H7 (cell line): ENCODE measurements at places on chromosomes 2 and 18. TPM values are rescaled to one million over a fixed set of nuclear protein-coding genes. Genes with fewer than 3 reads are reported as not detected.

Gene NEU4
- total RNA-seq, result 0.41 TPM in 1 of 2 replicates, not detected in the other

Gene GREB1
- total RNA-seq, result 16.9 and 17.3 TPM in 2 replicates

GRCh38 chr2:173511942-173512341 lies 157.3 kb downstream of the CDCA7 start:
- DNase-seq, result peak; percentile 4

- no peak for DNase-seq
Measured at GRCh38 chr2:39403311-39403710, 33.8 kb downstream of the MAP4K3 start.

DNA sequence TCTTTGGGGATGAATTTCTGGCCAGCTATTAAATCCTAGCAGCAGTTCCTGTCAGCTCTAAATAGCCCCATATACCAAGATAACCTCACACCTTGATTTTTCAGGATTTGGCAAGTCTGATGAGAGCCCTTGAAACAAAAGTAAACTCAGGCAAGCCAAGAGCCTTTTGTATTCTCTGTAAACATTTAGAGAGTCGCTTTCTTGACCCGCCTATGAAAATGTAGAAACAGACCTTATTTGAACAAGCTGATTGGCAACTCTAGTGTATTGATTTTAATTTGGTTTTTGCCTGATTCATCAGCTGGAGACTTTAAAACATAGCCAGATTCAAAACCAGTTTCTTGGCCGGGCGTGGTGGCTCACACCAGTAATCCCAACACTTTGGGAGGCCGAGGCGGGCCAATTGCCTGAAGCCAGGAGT lies 43.4 kb downstream of the CABLES1 start:
- DNase-seq, result no peak

DNA sequence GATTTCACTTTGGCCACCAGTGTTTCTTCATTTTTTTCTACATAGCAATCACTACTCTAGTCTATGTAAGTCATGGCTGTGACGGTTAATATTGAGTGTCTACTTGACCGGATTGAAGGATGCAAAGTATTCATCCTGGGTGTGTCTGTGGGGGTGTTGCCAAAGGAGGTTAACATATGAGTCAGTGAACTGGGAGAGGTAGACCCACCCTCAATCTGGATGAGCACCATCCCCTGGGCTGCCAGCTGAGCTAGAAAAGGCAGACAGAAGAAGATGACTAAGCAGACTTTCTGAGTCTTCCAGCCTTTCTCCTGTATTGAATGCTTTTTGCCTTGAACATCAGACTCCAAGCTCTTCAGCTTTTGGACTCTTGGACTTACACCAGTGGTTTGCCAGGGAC lies 265.0 kb upstream of the SLC8A1 start:
- DNase-seq, result no peak

DNA sequence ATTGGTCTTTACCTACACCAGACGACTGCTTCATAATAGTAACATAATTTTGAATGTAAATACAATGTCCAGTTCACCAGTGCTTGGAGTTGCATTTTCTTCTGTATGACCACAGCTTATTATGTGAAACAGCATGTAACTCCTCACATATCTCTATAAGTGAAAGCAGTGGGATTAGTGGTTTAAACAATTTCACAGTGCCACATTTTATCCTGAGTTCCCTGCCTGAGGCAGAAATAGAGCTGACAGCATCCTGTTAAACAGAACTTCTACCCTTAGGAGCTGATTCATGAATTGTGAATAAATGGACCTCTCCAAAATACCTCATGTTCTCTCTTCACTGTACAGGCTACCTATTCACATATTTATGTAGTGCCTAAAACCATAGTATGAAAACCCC lies 542.3 kb upstream of the VWC2L start:
- DNase-seq, result no peak

DNA sequence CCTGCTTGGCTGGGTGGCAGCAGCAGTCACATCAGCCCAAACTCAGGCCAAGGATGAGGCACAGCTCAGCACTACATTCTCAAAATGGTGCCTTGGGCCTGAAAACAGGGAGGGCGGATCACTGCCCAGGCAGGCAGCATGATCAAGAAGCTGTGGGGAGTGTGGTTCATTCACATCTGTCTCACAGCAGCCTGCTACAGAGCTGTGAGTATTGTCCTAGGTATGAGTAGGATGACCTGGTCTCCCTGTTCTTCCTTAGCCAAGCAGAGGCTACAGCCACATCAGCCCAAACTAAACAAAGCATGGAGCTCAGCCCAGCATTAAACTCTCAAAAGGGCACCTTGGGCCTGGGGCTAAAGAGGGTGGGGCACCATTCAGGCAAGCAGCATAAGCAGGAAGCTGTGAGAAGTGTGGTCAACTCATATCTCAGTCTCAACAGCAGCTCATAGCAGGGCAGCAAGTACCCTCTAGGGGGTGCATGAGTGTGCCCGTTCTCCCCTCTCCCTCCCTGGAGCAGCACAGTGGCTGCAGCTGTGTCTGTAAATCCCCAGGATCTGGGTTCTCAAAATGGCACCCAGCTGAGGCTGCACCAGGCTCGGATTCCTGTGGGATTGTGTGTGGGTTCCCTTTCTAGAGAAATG lies 139.6 kb downstream of the TRABD2A start:
- DNase-seq, result peak; percentile 59

DNA sequence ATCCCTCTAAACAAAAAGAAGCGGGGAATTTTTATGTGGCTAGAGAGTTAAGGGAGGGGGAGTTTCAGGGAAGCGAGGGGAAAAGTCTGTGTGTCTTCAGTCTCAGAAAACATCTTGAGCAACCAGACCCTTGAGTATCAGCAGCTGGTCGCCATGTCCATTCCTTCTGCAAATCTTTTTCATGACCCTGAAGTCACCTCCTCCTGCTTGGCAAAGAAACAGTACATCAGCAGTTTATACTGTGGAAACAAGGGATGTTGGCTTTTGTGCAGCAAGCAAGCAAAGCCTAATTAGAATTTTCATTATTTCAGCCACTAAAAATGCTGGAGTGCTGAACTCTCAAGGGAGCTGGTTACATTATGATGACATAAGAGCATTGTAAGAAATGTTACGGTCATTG lies 187.4 kb upstream of the SLC8A1 start:
- no peak for DNase-seq

Gene DSG1
- total RNA-seq, result 0.14 TPM in 1 of 2 replicates, not detected in the other

Gene MFSD2B
- total RNA-seq, result 0.11 and 0.21 TPM in 2 replicates

DNA sequence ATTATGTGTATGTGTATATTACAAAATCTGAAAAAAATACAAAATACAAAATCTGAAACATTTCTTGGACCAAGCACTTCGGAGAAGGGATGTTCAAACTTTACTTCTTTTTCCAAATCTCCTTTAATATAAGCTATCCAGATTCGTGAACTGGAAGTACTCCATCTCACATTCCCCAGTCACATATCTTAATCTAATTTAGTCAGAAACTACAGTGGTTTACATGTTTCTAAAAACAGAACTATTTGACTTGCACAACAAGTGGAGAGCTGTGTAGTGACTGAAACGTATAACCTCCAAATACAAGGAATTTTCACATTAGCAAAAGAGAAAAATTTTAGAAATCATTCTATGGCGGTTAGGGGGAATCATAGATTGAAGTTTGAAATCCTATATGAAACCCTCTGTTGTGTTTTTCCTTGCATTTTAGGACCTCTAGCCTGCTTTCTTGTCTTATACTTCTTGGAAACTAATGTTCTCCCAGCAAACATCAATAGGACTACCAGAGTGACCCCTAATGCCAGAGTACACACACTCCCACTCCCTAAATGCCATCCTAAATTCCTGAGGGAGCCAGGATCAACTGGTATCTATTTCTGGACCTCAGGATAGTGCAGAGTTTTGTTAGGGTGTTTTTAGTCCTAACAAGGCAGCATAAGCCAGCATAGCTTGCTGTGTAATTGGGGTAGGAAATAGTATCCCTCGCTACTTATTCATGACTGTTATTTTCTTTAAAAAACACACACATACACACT lies 30.2 kb upstream of the ROCK1 start:
- peak; percentile 13 for DNase-seq
